Fibroblast of gingiva (primary cell): ENCODE measurements at places on chromosomes 2 and 18.

DNA sequence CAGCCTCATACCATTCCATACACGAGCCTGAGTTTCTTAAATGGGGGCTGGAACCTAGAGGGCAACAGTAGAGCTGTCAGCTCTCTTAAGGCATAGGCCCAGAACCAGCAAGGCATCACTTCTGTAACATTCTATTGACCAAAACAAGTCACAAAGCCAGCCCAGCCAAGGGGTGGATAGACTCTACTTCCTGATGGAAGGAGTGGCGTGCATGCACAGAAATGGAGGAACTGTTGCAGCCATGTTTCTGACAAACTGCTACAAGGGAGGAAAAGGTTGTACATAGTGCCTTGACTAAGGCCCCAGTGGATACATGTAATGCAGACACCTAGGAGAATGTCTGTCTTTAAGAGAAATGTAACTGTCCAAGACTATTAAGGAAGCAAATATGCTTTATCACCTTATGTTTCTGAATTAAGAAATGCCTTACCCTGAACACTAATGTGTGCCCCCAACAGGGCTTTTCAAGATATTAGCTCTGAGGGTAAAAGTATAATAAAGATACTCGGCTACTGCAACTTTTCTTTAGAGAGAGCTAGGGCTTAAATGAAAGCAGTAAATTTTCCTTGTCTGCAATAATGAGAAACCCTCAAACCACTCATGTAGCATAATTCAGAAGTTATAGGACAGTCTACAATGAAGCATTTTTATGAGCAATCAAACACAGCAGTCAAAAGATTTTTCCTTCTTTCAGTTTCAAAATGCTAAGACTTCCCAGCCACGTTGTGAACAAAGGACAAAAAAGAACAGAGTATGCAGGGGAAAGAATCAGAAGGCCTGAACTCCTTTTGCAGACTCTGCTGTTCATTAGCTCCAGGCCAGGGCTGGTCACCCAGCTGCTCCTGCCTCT is 35.1 kb upstream of the CDC42EP3 start:
- DNase-seq = no peak

DNA sequence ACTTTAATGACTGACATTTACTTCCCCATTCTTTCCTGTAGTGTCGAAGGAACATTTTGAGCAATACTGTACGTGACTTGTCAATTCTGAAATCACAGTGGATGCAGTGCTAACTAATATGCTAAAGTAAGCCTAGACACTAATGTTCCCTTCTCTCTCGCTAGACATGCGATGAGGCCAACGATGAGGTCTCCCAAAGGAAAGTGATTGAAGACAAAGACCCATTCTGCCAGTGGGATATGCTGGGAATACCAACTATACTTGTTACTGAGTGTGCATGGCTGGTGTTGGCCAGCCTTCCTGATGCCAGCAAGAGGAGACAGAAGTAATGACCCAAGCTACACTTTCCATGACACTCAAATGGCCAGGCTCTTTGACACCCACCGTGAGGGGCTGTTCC is 2.5 kb upstream of the SERPINE2 start:
- DNase-seq = no peak

GRCh38 chr2:149738767-149739166 is 151.2 kb upstream of the MMADHC start:
- peak; percentile 80 for DNase-seq

GRCh38 chr18:50231621-50232020 is 34.7 kb downstream of the CFAP53 start:
- no peak for DNase-seq

GRCh38 chr18:35141567-35142274 is 99.1 kb upstream of the ZNF397 start:
- no peak for DNase-seq

DNA sequence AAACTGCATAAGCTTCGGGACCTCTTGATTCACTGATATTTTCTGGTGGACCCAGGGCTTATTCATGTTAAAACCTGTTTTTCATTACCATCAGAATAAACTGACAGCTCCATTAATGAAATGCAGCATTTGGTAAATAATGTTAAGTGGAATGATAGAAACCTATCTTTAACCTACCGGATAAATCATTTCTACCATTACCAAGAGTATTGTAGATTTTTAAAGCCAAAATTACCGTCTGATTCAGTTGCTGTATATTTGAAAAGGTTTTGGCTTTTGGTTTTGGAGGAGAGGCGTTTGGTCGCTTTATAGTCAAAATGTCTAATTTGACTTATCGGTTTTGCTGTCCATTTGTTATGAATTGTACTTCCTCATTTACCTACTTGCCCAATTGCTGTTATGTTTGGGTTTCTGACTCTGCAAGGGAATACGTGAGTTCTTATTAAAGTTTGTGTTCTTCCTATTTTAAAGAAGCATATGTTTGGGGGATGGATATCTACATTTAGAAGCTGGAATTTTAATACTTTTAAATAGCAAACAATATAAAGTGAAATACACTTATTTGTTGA is 1.0 kb upstream of the CUL3 start:
- DNase-seq = no peak

- no peak for DNase-seq
Observed at GRCh38 chr18:48843162-48843561, 107.6 kb downstream of the SMAD7 start.

DNA sequence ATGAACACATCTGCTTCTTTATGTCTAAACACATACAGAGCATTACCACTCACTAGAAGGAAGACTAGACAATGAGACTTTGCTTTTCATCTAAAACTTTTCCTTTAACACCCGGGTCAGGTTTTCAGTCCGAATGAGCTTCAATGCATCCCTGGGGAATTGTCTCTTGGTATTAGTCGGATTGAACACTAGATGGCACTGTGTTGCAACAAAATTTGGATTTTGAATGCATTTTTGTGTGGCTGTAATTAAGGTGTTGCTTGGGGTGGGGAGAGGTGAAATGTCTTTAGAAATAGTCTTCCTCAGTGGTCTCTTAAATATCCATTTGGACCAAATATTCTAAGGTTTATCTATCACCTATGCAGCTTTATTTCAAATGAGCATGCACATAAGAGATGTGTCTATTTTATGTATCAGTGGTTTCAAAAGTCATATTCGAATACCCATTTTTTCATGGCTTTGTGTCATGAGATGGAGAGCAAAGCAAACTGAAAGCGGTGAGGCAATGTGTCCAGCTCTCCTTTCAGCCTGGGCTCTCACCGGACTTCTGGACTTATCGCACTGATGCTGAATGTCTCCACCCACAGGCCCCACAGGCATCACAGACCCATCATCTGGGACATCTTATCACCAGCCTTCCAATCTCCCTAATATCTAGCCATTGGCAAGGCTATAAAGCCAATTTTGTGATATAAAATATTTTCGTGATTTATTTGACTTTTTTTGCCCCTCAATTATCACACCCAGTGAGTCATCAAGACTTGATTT is 510.3 kb downstream of the RNF144A start:
- peak; percentile 31 for DNase-seq

DNA sequence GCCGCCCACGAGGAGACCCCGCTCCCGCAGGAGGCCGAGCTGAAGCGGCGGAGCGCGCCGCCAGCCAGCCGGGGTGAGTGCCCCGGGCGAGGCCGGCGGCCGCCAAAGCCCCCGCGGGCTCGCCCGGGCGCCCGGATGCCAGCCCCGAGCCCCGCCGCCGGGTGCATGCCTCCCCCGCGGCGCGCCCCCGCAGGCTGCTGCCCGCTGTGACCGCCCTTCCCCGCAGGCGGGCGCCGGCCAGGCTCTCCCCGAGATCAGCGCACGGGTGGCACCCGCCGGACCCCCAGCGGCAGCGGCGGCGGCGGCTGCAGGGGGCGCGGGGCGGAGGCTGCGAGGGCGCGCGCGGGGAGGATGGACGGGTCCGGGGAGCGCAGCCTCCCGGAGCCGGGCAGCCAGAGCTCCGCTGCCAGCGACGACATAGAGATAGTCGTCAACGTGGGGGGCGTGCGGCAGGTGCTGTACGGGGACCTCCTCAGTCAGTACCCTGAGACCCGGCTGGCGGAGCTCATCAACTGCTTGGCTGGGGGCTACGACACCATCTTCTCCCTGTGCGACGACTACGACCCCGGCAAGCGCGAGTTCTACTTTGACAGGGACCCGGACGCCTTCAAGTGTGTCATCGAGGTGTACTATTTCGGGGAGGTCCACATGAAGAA is 470 bp downstream of the KCNF1 start:
- no peak for DNase-seq

- DNase-seq = no peak
Observed at GRCh38 chr2:68369337-68369734, 4.3 kb downstream of the PLEK start.

- DNase-seq = no peak
Observed at GRCh38 chr2:73908689-73909652, 16.2 kb downstream of the ACTG2 start.

DNA sequence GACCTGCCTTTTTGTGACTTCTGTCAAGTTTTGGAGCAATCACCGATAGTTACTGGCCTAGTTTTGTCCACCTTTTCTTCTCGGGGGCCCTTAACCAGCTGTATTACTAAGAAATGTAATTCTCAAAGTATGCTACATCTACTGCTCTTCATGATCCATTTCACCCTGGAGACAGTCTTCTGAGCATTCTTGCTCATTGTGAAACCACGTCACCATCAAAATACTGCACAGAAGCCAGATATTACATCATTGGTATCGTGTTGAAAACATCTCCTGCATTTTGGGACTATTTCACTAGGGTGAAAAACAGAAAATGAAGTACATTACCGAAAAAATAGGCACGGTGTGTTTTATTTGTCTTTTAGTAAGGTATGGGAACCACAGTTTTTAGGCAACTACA is 11.7 kb downstream of the LYPD6B start:
- DNase-seq = peak; percentile 38

DNA sequence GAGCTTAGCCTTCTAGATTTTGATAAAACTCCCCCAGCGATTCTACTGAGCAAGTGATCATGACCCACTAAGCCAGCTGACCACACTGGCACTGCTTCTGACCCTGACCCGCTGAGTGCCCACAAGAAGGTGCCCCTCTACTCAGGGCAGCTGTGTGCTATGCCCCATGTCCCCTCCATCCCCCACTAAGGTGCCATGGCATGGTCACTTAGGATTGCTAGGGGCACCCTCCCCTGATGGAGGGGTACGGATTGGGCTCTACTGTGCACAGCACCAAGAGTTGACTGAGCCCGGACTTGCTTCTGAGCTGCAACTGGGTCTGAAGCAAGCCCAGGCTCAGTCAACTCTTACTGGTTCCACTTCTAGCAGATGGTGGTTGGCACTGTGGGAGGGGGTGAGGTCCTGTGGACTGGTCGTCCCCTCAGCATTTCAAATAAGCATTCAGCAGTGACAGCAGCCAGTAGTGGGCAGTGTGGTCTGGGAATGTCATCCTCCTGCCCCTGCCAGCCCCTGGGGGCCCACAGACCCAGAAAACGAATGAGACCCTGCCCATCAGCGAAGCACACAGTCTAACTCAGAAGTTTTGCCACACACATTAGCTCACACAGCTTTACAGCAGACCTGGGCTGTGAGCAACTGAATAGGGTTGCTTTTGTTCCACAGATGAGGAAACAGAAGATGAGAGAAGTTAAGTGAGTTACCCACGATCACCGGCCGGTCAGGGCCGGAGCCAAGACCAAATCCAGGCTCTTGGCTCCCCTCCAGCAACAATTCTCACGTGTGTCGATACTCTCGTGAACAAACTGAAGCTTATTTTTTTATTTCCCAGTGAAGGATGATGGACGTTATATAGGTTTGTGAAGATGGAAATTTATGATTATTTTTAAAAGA is 52.1 kb upstream of the FOSL2 start:
- no peak for DNase-seq

DNA sequence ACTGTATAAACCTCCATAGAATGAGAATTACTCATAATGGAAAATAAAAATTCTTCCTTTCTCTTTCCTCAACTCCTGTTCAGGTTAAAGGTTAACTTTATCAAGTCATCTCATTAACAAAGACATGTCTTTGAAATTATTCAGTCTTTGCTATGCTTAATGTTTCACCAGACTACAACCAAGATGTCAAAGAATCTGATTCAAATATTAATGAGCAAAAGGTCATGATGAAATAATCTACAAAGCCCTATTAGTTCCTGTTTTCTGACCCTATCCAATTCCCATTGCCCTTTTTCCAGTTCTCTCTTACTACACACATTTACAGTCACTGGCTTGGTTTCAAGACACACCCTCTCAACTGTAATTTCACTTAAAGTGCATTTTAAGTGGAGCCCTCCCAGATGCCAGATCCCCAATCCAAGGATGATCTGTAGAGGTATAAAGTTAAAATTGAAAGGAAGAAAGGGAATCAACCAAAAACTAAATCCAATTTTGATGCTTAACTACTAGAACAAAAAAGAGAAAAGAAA is 246.9 kb upstream of the CYP26B1 start:
- no peak for DNase-seq

GRCh38 chr2:14902953-14903352 is 270.4 kb downstream of the LRATD1 start:
- no peak for DNase-seq
